ENCODE measurements at places on chromosomes 11 and 22.

DNA sequence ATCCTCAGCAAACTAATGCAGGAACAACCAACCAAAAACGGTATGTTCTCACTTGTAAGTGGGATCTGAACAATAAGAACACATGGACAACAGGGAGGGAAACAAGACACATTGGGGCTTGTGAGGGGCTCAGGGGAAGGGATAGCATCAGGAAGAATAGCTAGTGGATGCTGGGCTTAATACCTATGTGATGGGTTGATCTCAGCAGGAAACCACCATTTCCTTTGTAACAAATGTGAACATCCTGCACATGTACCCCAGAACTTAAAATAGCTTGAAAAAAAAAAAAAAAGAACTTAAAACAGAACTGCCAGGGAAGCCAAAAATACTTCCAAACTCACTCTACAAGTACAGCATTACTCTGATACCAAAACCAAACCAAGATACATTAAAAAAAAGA lies 33.8 kb downstream of the CASP4 start:
- no peak for DNase-seq

DNA sequence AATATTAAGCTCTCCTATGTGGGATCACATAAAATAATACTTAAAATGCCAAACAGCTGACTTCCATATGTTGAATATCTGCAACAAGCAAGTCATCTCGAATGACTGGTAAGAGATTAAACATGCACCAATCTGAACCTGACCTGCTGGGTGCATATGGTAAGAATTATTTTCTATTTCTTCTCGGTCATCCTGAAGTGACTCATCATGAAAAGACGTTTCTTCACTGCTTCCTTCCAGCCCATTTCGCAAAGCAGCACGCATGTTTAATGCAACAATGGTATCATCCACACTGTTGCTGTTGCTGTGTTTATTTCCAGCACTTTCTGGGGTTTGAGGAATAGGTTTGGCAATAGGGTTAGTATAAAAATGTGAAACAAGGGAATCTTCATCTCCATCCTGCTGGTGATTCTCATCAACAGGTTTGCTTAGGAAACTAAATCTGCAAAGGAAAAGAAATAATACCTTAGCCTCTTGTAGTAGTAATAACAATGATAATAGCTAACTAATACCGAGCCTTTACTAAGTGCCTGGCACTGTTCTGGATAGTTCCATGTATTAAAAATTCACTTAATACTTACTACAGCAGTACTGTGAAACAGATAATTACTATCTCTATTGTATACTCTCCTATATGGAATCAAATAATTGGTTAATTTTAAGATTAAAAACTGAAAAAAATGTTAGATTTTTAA lies 52.0 kb upstream of the CHRNA10 start:
- DNase-seq: peak; percentile 98

GRCh38 chr11:15944460-15944859 lies 411.9 kb downstream of the SOX6 start:
- DNase-seq: no peak

DNA sequence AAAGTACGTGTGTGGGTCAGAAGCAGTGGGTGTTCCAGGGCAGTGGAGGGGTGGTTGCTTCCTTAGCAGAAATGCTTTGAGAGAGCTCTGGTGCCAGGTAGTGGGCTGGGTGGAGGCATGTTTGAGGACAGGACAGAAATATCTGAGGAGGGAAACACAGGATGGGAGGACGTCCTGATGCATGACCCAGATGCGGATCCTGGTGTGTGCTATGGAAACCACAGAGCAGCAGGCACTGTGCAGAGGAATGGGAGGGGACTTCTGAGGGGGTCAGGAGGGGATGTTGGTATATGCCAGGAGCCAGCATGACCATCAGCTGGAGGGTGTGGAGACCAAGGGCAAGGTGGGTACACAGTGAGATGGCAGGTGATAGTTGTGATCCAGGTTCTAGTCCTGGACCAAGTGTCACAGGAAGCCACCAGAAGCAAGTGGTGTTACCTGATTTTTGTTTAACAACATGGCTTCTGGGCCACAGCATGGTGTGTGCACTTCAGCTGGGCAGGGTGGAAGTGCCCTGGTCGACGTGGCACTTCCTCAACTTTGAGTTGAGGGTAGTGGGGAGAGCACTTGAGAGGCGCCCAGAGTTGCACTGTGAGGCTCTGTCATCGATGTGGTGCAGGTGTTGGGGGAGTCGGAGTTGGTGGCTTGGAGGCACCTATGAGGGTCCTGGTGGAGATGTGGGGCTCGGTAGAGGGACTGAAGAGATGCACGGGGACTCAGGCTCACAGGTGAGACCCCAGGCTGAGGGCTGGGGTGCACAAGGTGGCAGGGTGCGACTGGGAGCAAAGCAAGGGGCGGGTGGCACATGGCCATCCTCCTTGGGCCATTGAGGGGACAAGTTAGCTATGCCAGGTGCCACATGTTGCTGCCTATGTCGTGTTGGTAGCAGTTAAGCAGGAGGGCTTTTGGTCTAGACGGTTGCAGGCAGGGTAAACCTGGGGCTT lies 7.5 kb downstream of the DGCR8 start:
- DNase-seq: no peak

DNA sequence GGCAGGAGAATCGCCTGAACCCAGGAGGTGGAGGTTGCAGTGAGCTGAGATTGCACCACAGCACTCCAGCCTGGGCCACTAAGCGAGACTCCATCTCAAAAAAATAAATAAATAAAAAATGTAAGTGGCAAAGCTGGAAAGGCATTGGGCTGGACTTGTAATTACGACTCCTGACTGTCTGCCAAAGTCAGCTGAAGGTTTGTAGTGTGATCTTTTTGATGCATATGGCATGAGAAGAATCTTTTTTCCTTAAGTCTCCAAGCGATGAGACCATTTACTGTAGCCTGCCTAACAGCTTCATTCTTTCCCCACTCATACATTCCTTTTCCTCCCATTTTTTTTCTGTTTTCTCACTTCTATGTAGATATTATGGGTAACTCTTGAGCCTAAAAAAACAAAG lies 24.8 kb downstream of the CTNND1 start:
- DNase-seq: peak; percentile 33

DNA sequence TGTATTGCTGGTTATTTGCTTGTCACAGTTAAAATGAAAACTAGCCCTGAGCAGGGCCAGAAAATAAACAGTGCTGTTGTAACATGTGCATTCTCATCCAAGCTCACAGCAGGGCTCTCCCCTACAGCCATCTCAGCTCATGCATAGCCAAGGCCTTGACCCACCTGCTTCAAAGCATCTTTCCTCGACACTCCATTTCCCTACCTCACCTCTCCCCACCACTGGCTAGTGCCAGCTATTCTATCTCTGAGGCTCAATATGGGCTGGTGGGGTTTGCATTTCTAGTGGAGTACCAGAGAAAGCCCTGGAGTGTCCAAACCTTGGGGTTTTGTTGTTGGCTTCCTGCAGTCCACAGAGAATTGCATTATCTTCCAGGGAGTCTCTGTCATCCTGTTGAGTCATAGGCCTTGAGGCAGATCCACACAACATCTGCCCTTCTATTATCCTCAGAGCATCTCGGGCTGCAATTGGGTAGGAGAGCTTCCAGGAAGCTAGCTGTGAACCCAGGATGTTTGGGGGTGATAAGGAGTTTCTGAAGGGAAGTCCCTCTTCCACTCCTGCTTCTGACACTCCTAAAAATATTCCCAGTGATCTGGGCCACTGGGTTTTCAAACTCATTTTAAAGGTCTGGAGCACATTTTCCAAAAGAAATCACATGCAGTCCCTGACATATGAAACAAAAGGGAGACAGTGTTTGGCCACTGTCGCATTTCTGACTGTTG lies 36.1 kb upstream of the AMOTL1 start:
- peak; percentile 76 for DNase-seq

- DNase-seq: no peak
Measured at GRCh38 chr22:30521368-30522156, 16.1 kb upstream of the SEC14L4 start.

- no peak for DNase-seq
Measured at GRCh38 chr22:23691748-23692423, 1.1 kb downstream of the RGL4 start.

DNA sequence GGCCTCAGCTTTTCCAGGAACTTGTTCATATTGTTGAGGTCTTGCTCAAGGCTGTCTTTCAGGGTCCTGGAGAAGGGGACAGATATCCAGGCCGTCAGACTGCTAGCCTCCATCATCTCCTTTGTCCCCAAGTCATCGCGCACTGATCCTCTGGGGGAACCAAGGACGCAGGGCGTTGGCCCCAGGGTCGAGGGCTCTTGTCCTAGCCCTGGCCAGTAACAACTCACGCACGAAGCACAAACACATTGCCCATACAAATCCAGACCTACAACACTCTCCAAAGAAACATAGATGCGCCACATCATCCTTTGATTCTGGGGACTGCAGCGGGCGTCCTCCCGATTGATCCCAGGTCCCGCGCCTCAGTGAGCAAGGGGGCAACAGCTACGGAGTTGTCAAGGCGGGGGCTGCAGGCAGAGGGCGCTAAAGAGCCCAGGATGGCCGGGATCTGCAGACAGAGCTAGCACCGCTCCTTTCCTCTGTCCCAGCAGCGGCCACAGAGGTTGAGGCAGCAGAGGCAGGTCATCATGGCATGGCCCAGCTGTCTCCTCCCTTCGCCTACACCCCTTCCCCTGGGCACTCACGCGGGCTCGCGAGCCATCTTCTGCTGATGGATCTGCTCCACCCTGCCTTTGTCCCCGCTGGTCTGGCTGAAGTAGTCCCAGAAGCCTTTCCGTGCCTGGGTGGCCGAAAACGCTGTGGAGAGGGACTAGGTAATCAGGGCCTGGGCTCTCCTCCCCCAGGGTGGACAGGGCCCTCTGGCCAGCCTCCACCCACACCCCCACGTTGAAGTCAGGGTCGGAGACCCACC lies 472 bp downstream of the APOA5 start:
- peak; percentile 63 for DNase-seq

DNA sequence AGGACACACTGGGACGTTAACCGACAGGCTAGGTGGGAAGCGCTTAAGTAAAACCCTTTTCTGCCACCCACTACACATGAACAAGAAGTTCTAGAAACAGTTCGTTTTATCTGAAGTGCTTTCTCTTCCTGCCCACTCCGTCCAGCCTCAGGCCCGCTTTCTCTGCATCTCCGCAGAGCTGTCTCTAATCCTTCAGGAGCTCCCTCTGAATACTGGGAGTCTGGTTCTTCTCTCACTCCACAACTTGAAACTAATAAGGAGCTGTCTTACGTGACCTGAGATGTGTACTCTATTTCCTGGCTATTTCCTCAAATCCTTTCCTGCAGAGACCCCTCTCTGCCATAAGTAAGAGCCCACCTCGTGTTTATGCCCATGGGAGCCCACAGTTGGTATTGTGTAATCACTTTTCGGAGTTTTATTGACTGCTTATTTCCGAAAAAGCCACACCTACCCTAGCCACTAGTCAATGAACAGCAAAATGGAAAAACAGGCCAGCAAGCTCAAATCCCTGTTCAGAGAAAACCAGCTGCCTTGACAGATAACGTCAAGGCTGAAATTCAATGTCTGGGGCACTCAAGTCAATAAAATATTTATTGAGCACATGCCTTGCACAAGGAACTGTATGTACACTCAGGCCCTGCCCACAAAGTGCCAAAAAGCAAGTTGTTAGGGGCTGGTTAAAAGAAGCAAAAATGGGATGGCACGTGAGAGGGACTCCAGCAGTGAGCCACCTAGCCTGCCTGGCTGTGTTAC lies 4.9 kb downstream of the PC start:
- DNase-seq: no peak

DNA sequence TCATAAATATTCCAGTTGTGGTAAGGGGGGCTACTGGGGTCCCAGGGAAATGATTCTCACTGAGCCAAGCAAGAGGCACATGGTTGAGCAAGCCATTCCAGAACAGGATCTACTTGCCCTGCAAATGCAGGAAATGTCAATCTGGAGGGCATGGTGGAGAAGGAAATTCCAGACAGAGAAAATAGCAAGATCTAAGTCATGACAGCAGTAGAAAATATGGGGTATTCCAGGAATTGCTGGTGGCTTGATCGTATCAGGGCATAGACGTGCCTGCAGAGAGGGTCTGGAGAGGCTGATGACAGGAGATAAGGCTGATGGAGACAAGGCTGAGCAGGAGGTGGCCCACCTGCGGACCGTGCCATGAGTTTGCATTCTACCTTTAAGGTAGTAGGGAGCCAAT lies 566.3 kb upstream of the CADM1 start:
- DNase-seq: no peak

- DNase-seq: no peak
Measured at GRCh38 chr11:117733316-117733715, 63.7 kb downstream of the DSCAML1 start.

DNA sequence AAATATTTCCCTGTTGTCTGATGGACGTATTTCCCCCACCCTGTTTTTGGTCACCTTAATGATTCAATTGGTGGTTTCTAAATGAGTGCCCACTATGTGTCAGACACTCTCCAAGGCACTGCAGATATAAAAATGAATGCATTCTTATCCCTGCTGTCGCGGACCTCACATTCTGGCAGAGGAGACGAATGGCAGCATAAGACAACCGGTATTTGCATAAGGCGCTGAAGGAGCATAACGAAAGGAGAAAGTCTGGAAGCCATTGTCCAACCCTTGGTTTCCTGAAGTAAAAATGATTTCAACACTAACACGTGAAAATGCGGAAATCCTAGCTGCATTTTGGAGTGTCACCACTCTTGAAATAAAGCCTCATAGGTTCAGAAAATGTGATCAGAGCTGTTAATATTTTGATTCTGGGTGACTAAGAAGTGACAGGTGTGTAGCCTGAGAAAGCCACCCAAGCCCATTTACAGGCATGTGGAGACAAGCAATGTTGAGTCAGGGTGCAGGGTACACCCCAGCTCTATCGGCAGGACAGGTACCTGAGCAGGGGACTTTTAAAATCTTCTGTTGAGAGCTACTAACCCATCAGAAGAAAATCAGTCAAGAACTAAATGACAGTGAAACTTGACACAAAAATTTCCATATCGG lies 10.1 kb upstream of the GAB2 start:
- DNase-seq: no peak

DNA sequence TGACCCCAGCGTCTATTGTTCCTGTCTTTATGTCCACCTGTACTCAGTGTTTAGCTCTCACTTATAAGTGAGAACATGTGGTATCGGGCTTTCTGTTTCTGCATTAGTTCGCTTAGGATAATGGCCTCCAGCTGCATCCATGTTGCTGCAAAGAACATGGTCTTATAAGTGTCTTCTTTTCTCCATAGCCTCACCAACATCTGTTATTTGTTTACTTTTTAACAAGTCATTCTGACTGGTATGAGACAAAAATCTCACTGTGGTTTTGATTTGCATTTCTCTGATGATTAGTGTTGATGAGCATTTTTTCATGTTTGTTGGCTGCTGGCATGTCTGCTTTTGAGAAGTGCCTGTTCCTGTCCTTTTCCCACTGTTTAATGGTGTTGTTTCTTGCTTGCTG lies 21.7 kb upstream of the SLN start:
- DNase-seq: peak; percentile 45

GRCh38 chr22:24240381-24240780 lies 4.5 kb downstream of the GGT5 start:
- no peak for DNase-seq

GRCh38 chr11:119263352-119263940 lies 53.5 kb downstream of the MCAM start:
- DNase-seq: no peak

Measured in fibroblast of upper back skin (primary cell).